ENCODE measurements at places on chromosomes 3 and 15.

GRCh38 chr3:13124631-13125030 lies 51.4 kb upstream of the IQSEC1 start:
- peak; percentile 41 for DNase-seq

DNA sequence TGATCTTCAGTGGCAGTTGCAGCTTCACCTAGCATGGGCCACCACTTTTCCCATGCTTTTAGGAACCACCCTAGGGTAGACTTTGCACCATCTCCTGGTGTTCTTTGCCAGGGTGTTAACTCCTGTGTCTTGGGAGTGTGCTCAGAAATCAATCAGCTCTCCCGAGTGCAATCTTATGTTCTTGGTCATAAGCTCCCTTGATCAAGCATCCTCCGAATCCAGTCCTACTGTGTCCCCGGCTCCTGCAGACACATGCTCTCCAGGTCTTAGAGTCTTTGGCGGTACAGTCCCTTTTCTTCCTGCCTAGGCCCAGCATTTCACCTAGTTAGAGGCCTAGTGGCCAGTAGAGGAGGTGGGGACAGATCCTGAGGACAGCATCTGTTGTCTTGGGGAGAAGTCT lies 74.7 kb upstream of the SYN2 start:
- DNase-seq, result no peak

- DNase-seq, result no peak
These were observed 1077.0 kb downstream of the ROBO2 start for GRCh38 chr3:78116874-78117273.

DNA sequence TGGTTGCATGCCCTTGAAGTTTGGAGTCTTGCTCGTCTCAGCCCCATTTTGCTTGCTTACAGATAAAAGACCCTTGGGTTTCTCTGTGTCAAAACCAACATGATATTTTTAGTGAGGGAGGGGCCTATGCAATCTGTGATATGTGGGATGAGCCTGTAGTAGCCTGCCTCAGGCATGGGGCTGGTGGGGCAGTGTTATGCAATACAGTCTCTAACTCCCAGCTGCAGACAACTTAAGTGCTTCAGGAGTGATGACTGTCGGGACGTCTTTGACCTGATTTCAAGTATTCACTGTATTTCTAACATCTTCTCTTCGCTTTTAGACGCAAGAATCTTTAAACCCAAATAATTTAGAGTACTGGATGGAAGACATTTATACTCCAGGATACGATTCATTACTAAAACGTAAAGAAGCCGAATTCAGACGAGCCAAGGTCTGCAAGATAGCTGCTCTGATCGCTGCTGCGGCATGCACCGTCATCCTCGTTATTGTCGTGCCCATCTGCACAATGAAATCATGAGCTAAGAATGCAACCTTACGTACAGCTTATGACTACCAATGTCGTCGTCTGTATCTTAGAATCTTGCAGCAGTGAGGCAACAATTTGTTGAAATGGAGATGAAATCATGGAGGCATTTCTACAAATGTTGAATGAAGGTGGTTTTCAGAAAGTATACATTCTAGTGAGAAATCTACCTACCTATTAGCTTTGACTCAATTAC lies 35.9 kb downstream of the MINAR1 start:
- DNase-seq, result no peak

DNA sequence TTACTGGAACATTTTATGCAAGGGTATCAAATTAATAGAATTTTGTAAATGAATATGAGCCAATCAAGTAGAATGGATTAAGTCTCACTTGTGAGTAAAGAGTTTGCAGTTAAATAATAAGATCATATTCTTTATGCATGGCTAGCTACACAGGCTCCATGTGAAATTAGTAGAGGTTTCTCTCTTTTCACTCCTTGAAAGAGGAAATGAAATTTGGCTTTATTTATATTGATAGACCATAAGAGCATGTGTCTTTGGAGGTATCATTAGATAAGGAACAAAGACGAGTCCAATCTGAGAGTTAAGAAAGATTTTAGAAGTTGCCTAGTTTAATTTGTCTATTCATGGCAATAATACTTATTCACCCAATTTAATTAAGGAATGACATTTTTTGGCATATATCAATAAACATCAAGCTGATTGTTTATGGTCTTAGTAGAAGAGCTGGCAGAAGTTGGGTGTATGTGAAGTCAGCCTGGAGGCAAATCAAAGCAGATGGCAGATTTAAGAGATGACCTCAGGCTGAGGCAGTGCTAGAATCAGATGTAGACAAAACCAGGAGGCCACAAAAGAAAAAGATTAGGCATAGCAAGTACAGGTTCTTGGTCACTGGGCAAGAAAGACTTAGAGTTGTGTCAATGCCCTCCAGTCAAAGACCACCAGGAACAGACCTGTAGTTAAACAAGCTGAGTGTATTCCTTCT lies 406.5 kb upstream of the ARHGEF26 start:
- DNase-seq, result no peak

DNA sequence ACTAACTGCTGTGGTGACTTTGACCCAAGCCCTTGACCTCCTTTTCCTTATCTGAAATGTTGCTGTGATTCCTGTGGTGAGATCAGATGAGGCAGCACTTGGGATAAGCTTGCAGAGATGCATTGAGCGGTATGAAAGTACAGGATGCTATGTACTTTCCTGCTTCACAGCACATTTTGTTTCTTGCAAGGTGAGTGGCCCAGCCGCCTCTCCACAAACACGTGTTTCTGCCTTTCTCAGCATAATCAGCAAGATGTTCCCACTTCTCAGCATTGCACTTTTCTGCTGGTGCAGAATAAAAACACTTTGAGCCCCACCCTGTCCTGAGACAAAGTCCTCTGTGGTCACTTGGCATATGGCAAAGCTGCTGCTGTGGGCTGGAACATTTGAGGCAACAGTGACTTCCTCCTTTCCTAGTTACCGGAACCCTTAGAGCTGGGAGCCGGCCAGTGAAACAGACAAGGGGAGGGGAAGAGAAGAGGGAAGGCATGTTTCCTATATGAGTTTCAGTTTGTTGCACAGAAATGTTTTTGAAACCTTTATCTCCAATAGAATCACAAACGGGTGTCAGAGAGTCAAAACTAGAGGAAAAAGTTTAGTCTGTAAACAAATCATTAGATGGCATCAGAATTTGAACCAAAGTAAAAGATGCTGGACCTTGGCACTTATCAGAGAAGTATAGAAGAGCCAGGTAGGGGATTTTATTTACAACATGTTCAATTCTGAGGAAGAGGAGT lies 5.0 kb downstream of the NUDT16 start:
- DNase-seq, result no peak

- DNase-seq, result peak; percentile 69
These were observed 31.9 kb upstream of the RAB6B start for GRCh38 chr3:133927540-133928066.

DNA sequence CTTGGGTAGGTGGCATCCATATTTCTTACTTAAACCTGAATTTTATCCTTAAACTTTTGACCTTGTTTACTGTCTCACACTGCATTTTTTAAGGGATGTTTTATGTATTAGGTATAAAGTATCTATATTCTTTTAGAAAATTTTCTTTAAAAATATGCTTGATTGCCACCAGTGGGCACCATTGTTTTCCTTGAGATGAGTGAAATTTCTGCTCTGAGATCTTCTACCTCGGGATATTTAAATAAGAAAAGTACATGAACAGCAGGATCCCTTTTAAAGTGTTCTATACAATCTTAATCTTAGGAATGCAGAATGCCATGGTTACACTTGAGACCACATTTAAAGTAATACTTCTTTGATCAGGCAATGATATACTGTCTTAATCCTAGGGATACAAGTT lies 108.7 kb downstream of the SLMAP start:
- no peak for DNase-seq

DNA sequence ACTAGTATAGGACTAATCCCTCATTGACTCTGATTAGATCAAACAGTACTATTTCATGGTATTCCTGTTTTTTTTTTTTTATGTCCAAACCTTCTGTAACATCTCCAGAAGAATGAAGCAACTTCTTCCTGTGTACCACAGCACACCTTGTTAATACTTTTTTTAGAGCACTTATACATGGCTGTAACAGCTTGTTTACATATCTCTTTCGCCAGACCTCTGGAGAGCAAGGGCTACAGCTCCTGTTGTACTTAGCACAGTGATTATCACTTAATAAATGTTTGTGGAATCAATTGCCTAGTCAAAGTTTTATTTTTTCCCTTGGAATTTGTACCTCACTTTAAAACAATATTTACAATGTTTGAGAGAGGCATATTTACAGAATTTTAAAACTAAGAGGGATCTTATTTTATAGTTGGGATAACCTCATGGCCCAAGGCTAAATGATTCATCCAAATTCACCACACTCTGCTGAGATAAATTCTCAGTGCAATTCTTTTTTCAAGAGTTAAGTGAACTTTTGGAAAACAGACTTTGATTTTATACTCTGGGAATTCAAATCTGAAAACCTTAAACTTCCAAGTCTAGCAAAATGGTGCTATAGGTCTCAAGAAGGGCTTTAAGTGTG lies 9.2 kb upstream of the GATM start:
- no peak for DNase-seq

DNA sequence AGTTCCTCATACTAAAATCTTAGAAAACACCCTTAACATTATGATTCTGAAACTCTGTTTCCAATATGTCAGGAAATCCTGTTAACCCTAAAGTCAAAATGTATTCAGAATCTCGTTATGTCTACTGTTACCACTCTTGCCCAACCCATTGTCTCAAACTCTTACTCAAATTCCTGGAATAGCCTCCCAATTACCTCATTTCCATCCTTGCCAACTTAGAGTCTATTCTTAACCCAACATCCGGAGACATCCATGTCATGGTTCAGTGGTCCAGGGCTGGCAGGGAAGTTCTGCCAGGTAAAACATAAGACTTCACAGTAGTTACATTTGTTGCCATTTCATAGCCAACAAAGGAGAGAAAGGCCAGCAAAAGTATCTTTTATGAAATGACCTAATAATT lies 593.9 kb downstream of the PYDC2 start:
- no peak for DNase-seq

GRCh38 chr3:138282836-138283235 lies 46.8 kb downstream of the NME9 start:
- no peak for DNase-seq

- DNase-seq, result no peak
These were observed 88.6 kb upstream of the PSMD6 start for GRCh38 chr3:64111872-64112271.

DNA sequence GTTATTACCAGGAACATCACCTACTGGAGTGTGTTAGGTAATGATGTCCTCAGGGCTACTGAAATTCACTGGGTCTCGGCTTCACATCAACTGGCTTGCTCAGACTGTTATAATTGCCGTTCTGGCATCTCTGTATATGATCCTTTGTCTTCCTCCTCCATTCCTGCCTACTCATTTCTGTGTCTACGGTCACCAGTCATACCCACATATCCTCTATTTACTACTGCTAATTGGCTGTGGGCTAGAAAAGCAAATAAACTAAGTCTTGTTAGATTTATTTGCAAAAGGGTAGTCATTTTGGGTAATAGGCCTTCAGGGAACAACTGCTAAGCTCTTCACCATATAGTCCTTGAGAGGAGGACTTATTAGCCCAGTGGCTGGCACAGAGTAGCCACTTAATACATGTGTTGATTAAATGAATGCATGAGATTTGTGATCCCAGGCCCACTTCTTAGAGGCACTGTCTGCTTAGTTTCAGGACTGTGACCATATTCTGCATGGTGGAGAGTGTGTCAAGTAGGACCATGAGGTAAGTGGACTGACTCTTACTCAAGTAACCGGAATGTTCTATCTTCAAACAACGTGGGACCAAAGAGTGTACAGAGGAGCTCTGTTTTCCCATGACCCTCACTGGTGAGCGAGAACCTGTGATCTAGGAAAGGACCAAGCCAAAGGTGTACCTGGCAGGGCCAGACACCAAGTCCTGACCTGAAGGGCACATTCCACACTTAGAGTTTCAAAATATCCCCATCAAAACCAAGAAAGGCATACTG lies 13.2 kb downstream of the ZDHHC3 start:
- DNase-seq, result no peak

DNA sequence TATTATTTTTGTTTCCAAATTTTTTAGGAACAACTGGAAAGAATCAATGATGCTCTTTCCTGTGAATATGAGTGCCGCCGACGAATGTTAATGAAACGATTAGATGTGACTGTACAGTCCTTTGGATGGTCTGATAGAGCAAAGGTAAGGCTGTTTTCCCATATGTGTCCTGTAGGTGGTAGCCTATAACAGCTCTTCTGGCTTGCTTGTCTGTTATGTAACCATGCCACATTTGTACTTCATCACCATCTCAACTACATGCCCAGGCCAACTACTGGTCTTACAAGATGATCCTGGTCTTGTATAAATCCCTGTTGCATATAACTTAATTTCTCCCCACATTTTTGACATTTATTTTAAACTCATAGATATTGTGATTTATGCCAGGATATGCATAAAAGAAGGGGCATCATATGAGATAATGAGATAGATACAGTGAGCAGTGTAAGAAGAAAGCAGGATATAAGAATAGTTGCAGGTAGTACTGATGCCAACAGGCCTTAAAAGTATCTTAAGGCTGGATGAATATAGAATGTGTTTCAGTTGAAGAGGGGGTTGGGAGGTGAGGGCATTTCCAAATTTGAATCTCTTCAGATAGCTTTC lies 20.3 kb downstream of the FAM98B start:
- no peak for DNase-seq

DNA sequence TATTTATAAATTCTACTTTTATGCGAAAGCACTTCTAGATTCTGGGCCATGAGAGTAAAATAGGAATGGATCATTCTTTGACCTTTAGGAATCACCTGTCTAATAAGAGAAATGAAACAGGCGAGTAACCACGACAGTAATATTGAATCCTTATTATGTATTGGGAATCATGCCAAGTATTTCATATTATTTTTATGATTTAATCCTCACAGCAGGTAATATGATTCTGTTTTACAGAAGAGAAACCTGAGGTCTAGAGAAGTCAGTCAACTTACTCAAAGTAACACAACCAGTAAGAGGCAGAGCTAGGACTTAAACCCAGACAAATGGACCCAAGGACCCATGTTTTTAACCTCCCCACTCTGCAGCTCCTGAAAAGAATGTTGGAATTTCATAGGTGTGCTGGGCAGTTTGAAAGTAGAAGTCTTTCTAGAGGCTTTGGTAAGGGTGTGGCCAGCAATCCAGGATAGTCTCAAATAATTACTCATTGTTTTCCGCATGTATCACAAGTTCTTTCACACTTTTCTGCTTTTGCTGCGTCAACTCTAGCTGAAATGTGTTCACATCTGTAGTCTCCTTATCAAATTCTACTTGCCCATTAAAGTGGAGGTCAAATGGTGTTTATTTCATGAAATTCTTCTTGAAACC lies 181.7 kb downstream of the TPRG1 start:
- DNase-seq, result no peak

GRCh38 chr3:186042521-186043202 lies 66.2 kb downstream of the ETV5 start:
- DNase-seq, result no peak

DNA sequence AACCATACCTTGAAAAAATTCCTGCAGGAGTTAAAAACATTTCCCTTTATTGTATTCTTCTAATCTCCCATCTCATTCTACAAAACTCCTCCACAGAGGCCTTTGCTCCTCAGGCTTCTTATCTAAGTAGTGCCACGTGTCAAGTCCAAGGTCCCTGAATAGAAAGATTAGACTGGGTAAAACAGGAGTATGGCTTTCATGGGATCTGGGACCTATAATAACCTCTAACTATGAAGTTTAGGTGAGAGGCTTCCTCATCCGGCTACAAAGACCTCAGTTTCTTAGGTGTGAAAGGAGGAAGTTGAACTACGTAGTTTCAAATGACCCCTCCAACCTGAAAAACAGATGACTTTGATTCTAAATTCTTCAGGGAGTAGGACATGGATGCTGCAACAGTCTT lies 20.0 kb downstream of the GPR15 start:
- DNase-seq, result no peak
